Nucleus accumbens (tissue), 56 donors: ENCODE measurements at places on chromosomes 12 and 14.

- no peak for DNase-seq
These were observed 200.2 kb downstream of the TRHDE start for GRCh38 chr12:72472350-72472749.

DNA sequence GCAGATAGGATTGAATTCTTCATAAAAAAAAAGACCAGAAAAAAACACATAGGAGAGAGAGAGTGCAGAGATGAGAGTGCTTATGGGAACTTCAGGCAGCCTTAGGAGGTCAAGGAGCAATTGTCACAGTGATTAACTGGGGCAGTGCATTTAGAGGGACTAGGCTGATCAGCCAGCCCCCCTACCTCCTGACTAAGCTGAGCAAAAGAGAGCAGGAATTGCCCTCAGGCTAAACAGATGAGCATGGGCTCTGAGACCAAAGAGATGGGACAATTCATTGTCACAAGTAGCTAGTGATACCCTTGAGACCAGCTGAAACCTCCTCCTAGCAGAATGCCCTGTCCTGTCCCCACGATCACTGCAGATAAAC is 124.0 kb downstream of the BTG1 start:
- DNase-seq: no peak

GRCh38 chr12:49819786-49820185 is 8.4 kb downstream of the NCKAP5L start:
- no peak for DNase-seq

DNA sequence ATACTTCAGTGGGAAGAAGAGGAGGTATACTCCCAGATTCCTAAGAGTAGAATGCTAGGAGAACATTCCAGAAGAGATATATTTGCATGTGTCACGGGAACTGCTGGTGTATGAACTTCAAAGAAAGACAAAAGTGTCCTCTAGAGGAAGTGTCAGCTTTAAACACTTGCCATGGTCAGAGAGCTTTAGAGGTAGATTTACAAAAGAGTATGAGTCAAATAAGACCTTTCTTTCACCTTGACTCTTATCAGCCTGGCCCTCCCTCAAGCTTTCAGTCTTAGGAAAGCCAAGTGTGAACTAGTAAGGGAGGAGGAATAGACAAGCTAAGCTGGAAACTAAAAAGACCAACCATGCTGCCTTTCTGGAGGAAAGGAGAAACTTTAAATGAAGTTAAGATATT is 34.7 kb downstream of the COX8C start:
- no peak for DNase-seq
